A549 (cell line): ENCODE measurements at places on chromosomes 4 and X. TPM values are rescaled to one million over a fixed set of nuclear protein-coding genes. Genes with fewer than 3 reads are reported as not detected.
A peak's percentile ranks its signal among the peaks of the same experiment; 100 is the strongest.

DNA sequence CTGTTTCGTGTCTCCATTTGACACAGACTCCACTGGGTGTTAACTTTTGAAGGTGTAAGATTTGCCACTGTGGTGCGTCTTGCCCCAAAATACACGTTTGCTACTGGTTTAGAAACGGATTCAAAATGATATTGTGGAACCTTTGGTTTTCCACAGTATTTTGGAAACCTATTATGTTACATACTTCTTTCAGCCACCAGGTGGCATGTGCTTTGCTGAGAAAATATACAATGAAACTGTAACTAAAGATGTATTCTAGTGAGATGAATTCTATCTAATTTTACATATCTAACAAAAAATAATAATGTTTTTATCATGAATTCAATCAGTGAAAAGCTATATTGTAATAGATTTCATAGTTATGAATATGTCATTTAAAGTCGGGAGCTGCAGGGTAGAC, 28.4 kb upstream of the SLITRK4 start:
- peak; percentile 7 for DNase-seq

Gene ATP8A1
- 0.06 to 0.08 TPM (median 0.07 TPM) in 3 replicates for polyA plus RNA-seq

DNA sequence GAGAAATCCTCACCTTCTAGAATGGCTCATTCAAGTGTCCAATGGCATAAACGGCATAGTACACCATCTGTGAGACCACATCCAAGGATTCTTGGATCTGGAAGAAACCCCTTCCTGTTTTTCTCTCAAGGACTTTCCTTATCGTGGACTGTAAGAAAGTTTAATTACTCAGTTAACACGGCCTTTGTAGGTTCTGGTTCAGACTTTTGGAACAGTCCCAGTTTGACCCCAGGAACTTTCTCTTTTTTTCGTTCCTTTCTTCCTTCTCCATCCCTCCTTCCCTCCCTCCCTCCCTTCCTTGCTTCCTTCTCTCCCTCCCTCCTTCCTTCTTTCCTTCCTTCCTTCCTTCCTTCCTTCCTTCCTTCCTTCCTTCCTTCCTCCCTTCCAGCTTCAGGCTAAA, 343.5 kb upstream of the SMIM31 start:
- no peak for DNase-seq

DNA sequence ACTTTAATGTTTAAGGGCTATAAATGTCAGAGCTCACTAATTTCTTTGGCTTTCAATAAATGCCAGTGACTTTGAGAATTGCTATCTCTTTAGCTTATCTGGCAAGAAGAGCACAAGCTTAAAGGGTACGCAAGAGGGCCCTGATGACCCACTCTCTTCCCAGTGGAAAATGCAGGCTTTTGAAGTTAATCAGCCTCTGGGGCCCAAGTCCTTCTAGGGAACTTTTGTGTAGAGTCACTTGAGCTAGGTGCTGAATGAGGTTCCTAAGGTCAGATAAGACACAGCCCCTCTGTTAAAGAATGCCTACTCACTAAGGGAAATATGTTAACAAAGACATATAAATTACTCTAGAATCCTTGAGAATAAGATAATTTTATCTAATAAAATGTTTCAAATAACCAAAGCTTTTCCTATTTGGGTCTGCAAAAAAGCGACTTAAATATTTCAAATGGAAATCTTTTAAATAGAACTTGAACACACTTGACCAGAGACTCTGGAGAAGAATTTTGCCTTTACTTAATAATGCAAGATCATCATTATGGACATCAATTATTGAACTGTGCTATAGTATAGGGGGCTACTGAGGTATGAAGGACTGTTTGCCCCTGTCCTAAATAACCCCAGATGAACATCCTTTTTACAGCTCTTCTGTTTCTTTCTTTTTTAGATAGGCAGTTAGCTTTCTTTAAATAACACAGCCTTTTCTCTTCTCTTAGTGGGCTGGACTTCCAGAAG, 430.1 kb downstream of the GBA3 start:
- DNase-seq: no peak

Gene TMEM255A
- polyA plus RNA-seq: 0.03 TPM in 1 of 3 replicates, not detected in the others

DNA sequence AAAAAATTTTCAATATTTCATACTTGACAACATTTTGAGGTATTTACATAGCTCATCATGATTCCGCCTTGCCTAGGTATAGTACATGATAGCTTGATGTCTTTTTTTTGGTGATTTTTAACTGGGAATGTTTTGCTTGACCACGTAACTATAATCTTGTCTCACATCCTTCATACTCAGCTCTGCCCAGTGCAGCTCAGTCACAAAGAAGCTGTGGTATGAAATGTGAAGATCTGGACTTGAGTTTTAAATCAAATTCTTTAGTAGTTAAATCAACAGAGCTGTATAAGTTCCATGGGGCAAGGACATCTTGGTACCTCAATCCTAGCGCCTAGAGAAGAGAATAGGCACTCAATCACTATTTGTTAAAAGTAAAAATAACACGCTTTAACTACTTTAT, 276.3 kb upstream of the DKK2 start:
- DNase-seq: no peak

DNA sequence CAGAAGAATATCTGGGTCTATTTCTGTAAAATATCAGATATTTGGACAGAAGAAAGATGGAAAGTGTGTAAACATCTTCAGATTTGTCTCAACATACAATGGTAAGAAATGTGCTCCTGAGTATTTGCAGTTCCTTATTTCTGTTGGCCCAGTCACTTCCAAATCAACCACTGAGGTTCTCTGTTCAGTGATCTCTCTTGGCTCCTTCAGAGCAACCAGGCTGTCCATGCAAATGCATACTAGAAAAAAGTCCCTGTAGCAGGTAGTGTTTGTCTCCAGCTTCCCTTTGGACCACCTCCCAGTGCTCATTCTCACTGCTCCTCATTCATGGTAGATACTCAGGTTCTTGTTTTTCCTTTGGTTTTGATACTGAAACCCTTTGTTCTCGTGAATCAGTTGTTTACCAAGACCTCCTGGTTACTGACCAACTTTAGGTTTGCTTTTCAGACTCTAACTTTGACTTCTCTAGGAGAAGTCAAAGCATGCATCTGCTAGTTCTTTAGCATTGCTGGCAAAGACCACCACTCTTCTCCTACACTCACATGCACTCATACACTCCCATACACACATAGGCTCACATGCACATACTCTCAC, 28.8 kb downstream of the ASIC5 start:
- no peak for DNase-seq

GRCh38 chrX:35115205-35115604, 172.6 kb downstream of the FAM47B start:
- DNase-seq: no peak

- no peak for DNase-seq
Measured at GRCh38 chr4:80367737-80368136, 32.2 kb downstream of the CFAP299 start.

DNA sequence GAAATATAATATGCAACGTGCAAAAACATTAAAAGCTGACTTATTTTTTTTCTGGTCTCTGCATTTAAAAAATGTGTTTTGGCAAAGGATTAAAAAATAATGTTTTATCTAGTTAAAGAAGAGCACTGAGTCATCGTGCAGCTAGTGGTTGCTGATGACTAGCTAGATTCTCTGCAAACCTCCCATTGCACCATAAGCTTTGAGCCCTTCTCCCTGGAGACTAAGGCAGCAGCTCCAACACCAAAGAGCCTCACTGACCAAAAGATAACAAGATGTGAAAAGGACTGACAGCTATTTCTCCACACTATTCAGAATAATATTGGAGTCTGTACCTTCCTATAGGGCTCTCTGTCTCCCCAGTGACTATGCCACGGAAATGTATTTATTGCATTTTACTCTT, 424.3 kb downstream of the SLITRK2 start:
- DNase-seq: no peak

Gene CT47A1
- not detected in 3 replicates for polyA plus RNA-seq

Gene GPR34
- 0.09 TPM in 2 of 3 replicates, not detected in the other for polyA plus RNA-seq

- DNase-seq: no peak
Measured at GRCh38 chr4:112860830-112861690, 188.4 kb upstream of the ANK2 start.

- DNase-seq: no peak
Measured at GRCh38 chr4:147220833-147221232, 260.1 kb upstream of the EDNRA start.
